ENCODE measurements at places on chromosomes 7 and 10.

- DNase-seq = no peak
These were observed 427.1 kb upstream of the GALNT17 start for GRCh38 chr7:70704831-70705346.

DNA sequence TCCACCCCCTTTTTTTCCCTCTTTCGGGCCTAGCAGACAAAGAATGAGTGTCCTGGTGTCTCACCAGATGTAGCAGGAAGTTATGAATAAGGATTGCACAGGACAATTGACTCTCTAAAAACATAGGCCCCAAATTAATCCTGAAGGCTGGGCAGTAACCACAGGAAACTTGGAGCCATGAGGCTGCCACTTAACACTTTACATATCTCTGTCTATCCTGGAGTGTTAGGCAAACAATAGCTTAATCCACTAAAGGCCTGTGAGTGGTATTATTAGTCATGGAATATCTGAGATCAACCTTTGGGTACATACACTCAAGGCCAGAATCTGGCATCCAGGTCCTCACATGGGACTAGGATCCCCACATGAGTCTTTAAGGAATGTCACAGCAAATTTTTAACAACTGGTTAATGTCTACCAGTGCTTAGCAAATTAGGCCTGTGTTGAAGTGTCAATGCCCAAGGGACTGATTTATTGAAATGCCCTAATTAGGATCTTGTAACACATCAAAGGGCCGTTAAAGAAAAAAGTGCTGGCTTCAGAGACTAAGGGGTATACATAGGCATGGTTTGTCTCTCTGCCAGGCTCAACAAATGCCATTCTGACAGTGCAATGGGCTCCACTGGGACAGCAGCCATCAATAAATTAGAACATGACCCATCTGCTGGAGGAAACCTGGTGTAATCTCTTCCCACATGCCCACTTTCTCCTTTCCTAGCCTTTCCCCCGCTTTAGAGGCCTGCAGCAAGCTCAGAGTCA lies 196.7 kb upstream of the TBX20 start:
- DNase-seq = no peak

DNA sequence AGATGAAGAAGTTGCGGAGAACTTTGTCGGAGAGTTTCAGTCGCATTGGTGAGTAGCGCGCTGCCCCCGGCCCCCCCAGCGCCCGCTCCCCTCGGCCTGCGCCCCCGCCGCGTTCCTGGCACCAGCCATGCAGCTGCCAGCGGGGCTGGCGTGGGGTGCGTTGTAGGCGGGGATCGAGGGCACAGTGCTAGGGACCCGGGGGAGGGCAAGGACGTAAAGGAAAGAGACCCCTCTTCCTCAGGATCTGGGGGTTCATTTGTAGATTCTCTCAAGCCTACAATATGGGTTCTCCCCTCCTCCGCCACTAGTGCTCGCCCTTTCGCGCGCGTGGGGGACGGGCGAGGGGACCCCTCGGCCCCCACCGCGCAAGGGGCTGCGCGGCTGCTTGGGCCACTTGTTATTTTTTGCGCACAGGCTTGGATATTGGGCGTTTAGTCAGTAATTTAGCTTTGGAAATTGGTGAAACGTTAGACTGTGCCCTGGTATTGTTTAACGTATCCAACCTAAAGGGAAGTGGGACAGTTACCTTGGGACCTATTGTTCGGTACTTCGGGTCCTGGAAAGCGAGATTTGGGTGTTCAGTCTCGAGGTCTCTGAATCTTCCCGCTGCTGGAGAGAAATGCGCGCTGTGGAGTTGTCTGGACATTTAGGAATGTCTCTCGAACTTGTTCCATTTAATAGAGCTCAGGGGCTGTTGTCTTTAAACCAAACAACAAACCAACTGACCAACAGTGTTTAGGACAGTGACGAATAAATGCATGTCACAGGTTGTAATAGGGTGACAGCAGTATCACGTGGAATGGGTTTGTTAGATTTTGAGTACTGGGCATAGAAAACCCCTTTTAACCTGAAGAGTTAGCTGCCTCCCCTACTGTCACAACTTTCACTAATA lies 796 bp downstream of the CDK14 start:
- DNase-seq = no peak

GRCh38 chr7:7972922-7973594 lies 4.5 kb downstream of the GLCCI1 start:
- DNase-seq = no peak

- no peak for DNase-seq
These were observed 271.4 kb downstream of the PARD3 start for GRCh38 chr10:34543716-34544115.
